Left ventricle myocardium superior (tissue), 1 donor: ENCODE measurements at places on chromosomes 5 and 9. TPM values are rescaled to one million over a fixed set of nuclear protein-coding genes. Genes with fewer than 3 reads are reported as not detected.

C5orf58 gene
- not detected for total RNA-seq

IL9 gene
- total RNA-seq = not detected

- DNase-seq = peak; percentile 72
These were observed 3.8 kb upstream of the NPDC1 start for GRCh38 chr9:137049544-137050449.

DNA sequence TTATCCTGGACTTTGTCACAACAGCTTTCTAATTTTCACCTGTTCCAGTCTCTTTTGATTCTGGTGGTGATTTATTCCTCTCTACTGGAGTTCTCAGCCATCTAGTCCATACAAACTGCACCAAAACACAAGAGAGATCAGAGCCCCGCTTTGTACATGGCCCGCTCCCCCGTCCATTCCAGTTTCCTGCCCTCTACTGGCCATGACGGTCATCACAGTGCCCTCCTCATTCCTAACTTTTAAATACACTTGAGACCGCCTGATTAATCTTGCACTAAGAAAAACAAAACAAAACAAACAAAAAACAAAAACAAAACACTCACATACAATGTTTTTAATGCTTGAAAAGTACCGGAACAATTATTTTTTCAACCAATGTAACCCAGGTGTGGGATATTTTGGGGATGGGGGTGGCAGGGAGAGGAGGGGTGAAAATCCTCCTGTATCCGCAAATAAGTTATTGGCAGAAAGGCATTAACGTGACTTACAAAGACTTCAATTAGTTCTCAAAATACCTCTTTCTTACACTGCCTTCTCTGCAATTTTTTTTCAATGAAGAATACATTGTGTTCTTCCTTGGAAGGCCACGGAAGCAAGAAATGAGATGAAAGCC, 84.8 kb upstream of the PAM start:
- DNase-seq = peak; percentile 35

DNA sequence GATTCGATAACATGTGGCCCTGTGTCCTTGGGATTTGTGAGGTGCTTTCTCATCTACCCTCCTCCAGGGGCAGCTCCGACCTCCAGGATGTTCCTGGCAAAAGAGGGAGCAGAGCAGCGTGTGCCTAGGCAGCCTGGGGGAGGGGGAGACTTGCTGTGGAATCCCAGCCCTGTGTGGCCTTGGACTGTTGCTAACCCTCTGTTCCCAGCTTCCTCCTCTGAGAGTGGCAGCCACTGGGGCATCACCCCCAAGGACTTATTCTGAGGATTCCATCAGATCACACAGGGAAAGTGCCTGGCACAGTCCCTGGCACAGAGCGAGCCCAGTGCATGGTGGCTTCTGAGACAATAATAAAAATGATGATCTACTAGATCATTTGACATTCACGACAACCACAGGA, 265.1 kb upstream of the MVB12B start:
- no peak for DNase-seq

- DNase-seq = no peak
These were observed 68.5 kb downstream of the KIAA1958 start for GRCh38 chr9:112555101-112555643.
